Posterior cingulate gyrus (tissue), 11 donors: ENCODE measurements at places on chromosomes 2 and 18.

GRCh38 chr18:67742954-67743353 lies 226.4 kb upstream of the DSEL start:
- DNase-seq: no peak

GRCh38 chr2:101930847-101931246 lies 60.9 kb upstream of the IL1R2 start:
- no peak for DNase-seq

- DNase-seq: no peak
Measured at GRCh38 chr2:199742884-199743283, 108.1 kb downstream of the FTCDNL1 start.

GRCh38 chr2:195392446-195393336 lies 264.3 kb upstream of the SLC39A10 start:
- DNase-seq: no peak

DNA sequence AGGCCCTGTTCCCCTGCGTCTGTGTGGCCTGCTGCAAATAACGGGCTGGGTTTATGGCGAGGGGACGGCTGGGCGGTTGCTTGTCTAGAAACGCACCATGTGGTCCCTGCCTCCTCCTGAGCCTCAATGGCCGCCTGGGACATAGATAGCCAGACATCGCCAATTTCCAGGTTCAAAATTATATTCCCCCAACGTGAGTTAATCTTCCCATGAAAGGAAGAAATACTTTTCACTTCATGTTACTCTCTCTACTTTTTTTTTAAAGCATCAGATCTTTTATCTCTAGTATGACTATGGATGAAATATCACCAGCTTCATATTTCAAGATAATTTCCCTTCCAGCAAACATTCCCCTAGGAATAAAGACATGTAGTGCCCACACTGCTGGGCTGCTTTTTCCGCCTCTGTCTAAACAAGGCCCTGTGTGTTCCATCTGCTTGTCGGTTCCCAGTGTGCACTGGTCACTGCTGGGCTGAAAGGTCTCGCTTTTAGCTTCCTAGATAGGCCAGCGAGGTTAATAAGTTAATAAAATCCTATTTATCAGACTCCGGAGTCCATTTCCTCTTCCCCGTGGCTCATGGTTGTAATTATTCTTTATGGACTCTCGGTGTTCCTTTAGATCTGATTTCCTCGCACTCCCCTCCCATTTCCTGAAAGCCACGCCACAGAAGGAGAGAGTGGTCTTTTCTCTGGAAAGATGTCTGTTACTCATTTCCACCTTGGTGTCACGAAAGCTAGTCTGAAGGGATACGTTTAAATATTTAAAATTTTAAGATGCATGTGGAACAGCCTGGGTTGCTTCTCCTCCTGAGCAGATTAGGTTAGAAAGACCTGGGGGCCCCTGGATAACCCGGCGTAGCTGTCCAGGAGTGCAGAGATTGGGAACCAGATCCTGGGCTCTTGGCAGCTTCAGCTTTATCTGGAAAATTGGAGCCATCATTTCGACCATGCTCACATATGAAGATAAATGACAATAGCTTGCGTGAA lies 196.6 kb upstream of the COPS8 start:
- no peak for DNase-seq

DNA sequence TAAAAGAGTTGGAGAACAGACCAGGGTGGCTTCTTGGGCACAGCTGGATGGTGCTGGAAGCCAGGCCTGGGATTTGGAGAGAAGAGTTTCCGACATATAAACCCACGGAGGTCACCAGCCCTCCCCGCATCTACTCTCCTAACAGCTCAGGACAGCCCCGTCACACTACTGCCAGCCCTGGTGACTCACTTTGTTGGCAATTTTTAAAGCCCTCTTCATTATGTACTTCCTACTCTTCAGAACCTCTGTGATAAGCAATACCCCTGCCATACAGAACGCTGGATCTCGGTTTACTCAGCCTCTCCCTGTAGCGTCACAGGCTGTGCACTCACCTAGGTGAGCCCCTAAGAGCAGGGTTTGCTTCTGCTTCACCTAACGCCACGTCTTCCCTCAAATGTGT lies 48.1 kb downstream of the ID2 start:
- no peak for DNase-seq

GRCh38 chr2:185876234-185876633 lies 137.6 kb downstream of the FSIP2 start:
- DNase-seq: no peak

DNA sequence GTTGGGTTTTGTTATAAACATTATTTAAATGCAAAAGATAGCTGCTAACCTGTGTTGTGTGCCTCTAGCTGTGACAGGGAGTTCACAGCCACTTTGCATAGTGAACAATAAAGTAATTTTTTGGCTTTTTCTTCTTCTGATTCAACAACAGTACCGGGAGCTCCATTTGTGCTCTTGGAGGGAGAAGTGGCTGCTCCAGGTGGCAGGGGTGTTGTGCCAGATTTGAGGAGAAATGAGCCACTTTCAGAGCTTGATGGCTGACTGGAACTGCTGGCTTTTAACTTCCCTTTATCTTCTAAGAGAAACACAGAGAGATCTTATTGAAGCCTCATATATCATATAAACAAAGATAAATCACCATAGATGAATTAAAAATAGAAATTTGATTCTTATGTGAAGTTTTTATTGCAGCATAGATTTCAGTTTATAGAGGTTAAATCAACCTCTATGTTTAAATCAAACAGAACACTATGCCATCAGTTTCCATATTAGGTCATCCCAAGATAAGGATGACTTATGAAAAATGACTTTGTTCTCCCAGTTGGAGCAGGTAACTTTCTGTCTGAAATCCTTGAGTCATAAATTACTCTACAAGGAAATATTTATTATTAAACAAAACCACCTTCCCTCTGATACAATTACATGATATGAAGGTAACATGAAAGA lies 182.0 kb upstream of the SESTD1 start:
- no peak for DNase-seq

DNA sequence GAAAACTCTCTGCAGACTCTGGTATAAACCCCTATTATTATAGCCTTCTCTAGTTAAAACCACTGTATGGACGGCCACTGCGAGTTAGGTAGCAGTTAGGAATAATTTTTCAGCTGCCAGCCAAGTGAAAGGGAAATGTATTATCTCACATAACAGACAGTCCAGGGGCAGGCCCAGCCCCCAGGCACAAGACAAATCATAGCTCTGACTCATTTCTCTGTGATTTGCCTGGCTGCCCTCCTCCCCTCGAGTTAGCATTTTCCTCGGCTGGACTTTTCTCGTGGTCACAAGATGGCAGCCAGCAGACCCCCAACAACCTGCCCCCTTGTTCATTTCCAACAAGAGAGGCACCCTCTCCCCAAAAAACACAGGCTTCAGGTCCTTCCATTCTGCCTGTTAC lies 10.5 kb downstream of the VIT start:
- DNase-seq: no peak
